Left colon (tissue), 2 donors: ENCODE measurements at places on chromosomes 11 and 22. TPM values are rescaled to one million over a fixed set of nuclear protein-coding genes. Genes with fewer than 3 reads are reported as not detected.
A peak's percentile ranks its signal among the peaks of the same experiment; 100 is the strongest.

Gene POU2AF2
- 1.5 TPM for total RNA-seq

Gene SHANK3
- total RNA-seq: 4.8 TPM

Gene AAMDC
- total RNA-seq: 20.6 TPM

Gene TUBGCP6
- total RNA-seq: 26.3 TPM

Gene AQP11
- 7.1 TPM for total RNA-seq

Gene PTGDR2
- total RNA-seq: 4.6 TPM

Gene RASSF10
- 1.5 TPM for total RNA-seq

Gene CDC42BPG
- 44.5 TPM for total RNA-seq

Gene EIF3F
- total RNA-seq: 218 TPM

Gene TYR
- not detected for total RNA-seq

- no peak for DNase-seq
These were observed 18.6 kb downstream of the EP300 start for GRCh38 chr22:41110968-41111367.

DNA sequence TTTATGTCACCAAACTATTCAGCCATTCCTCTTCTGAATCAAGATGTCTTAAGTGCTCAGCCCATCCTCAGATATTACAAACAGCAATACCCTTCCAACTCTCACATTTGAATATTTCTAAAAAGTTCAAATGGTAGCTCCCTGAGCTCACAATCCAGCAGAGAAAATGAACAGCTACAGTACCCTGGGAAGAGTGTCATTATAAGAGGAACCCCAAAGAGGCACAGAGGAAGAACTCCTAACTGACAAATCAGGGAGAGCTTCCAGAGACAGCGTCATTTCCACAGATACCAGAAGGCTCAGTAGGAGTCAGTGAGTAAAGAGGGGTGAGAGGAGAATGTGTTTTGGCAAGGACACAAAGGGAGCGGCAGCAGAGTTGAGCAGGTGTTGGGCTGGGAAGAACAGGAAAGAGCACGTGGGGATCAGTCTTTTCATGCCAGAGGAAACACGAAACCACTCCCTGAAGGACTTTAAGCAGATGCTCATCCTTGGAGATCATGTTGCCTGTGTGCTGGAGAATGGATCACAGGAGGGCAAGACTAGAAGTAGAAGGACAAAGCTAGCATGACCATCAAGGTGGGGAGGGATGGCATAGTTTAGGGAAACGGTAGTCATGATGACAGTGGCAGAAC, 4.3 kb downstream of the CLTCL1 start:
- no peak for DNase-seq

- no peak for DNase-seq
These were observed 50.8 kb upstream of the PHOX2A start for GRCh38 chr11:72294616-72295395.

DNA sequence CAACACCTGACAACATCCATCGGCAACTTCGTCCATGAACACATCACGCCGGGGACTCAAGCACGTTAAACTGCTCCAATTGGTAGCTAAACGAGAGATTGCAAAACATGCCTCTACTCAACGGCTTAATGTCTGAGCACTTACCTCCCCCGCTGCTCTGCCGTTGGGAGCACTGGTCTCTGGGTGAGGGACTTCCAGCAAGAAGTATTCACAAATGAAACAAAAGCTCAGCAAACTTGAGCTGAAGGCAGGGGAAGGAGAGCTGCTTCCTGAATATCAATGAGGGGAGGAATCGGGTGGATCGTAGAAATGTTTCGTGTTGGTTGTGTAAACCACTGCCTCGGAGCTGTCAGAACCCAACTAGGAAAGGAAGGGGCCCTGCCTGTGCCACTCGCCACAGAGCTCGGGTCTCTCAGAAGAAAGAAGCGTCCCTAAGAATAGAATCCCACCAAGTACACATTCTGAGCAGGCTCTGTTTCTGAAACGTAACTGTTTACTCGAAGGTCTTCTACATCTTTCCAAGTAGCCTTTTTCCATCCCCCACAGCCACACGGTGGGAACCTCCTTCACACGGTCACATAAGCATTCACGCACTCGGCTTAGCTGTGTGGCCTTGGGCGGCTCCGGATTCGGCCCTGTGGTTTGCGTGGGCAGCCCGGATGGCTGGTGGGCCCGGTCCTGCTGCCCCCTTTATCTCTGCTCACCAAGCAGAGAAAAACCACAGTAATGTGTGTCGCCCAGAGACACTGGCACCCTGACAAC, at the start of gene MLC1:
Gene MLC1 (minus strand): TSS at position 216 of the 762 bp plus-strand sequence. CDS start 524 bp downstream, outside the sequence.
- no peak for DNase-seq

- no peak for DNase-seq
These were observed 32.5 kb downstream of the AHNAK start for GRCh38 chr11:62514151-62514550.

- no peak for DNase-seq
These were observed 35.7 kb downstream of the TRIM29 start for GRCh38 chr11:120102050-120102863.

- no peak for DNase-seq
These were observed 12.2 kb upstream of the CDC42BPG start for GRCh38 chr11:64856382-64857227.

DNA sequence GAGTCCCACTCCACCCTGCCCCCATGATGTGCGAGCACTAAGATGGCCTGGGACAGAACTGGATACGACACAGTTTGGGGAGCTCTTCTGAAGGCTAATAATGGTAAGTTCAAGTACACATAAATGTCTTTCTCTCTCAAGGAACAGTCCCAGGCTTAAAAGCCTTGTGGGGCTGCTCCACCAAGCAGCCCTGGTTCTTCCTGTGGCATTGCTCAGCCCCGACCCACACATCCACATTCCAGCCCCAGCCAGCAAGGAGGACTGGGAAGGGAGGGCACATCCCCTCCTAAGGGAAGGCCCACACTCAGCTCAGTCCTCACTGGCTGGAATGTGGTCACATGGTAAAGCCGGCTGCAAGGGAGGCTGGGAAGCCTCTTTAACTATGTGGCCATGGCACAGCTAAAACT, 13.3 kb upstream of the MB start:
- DNase-seq: no peak

- DNase-seq: no peak
These were observed 21.8 kb downstream of the CLMP start for GRCh38 chr11:123173040-123173855.

- DNase-seq: no peak
These were observed 16.9 kb downstream of the RTCB start for GRCh38 chr22:32395107-32395506.

GRCh38 chr11:61532134-61533038, 23.8 kb downstream of the LRRC10B start:
- DNase-seq: peak; percentile 67

DNA sequence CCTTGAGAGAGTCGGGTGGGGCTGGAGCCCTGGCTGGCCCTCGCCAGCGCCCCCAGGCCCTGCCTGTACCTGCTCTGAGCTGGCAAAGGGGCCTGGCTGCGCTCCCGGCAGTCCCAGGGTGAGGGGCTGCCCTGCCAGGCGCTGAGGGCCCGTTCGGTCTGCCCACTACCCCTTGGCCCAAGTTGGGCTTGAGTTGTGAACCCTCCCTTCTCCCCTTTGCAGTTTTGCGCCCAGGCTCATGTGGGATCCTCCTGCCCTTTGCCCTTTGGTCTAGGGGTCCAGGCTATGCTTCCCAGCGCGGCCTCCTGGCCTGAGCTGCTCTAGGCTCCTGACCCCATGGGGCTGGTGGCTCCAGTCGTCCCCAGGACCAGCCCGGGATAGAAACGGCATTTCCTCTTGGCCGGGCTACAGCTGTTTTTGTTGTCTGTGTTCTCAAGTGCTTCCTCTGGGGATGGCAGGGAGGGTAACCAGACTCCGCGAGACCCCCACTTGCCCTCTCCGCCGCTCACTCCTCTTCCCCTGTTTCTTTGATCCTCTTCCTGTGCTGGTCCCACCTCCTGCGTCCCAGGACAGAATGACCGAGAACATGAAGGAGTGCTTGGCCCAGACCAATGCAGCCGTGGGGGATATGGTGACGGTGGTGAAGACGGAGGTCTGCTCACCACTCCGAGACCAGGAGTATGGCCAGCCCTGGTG, 34.9 kb downstream of the PRDM11 start:
- DNase-seq: no peak

DNA sequence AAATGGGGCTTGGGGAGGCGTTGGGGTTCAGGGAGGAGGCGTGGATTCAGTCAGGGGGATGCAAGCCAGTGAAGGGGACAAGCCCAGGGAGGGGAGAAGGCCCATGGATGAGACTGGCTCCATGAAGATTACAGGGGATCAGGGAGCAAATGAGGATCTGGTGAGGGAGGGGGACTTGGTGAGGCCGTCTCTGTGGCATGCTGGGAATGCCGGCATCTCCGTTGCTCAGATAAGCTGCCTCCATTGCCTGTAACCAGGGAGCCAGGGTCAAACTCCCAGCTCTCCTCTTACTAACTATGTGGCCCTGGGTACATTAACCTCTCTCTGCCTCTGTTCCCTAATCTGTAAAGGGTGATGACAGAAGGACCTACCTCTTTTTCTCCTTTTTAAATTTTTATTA, 38.7 kb downstream of the TPBGL start:
- DNase-seq: no peak

- DNase-seq: no peak
These were observed 35.3 kb downstream of the PPM1F start for GRCh38 chr22:21917181-21917958.

GRCh38 chr11:66281776-66282467, 3.9 kb downstream of the CNIH2 start:
- no peak for DNase-seq

DNA sequence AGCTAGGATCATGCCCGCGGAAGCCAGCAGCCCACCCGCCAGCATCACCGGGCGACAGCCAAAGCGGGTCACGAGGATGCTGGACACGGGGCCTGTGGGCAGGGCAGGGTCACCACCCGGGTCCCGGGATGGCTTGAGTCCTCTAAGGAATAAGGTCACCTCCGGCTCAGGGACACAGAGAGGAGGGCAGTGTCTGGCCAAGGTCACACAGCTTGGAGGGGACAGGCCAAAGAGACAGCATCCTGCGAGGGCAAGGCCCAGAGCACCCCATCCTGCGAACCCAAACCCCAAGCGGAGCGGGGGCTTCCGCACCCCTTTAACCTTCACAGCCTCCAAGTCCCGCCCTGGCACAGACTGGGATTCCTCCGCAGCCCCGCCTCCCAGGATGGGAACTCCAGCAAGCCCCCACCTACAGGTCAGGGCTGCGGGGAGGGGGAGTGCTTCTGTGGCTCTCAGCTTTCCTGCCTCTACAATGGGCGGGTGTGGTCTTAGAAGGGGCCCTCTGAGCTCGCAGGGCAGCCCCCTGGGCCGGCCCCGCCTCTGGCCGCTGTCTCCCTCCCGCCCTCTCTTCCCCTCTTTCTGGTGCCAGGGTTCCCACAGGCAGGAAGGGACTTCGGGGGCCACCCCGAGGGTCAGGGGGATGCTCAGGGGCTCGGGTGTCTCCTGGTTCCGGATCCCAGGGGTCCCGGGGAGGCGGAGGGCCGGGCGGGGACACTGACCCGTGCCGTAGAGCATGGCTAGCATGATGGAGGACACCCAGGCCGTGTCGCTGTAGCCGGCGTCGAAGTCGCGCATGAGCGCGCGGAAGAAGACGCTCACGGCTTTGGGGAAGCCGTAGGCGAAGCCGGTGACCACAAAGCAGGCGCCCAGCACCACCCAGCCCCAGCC, 1.8 kb downstream of the SLC16A8 start:
- no peak for DNase-seq

DNA sequence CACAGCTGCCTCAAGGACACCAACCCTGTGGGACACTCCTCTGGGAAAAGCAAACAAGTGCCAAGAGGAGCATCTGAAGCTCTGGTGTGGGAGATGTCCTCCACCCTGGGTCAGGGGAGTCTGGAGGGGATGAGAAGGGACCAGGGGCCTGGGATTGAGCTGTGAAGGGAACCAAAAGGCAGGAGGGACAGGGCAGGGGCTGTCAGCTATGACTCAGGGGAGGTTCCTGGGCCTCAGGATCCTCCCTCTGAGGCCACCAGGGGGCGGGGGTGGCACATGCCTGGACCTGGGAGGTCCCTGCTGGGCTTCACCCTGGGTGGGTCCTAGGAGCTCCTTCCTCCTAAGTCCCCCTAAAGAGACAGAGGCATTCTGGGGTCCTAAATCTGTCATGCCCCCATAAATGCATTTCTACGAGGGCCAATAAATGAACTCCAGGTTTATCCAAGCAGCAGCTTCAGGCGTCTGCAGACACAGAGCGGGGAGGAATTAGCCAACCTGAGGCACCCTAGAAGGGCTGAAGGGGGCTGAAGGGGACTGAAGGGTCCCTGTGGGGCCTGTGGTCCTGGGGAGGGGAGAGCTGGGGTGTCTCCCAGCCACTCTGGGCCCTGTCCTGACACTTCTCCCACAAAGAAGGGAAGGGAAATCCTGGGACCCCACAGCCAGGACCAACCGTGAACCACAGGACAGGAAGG, 31.9 kb upstream of the IGLL5 start:
- no peak for DNase-seq

DNA sequence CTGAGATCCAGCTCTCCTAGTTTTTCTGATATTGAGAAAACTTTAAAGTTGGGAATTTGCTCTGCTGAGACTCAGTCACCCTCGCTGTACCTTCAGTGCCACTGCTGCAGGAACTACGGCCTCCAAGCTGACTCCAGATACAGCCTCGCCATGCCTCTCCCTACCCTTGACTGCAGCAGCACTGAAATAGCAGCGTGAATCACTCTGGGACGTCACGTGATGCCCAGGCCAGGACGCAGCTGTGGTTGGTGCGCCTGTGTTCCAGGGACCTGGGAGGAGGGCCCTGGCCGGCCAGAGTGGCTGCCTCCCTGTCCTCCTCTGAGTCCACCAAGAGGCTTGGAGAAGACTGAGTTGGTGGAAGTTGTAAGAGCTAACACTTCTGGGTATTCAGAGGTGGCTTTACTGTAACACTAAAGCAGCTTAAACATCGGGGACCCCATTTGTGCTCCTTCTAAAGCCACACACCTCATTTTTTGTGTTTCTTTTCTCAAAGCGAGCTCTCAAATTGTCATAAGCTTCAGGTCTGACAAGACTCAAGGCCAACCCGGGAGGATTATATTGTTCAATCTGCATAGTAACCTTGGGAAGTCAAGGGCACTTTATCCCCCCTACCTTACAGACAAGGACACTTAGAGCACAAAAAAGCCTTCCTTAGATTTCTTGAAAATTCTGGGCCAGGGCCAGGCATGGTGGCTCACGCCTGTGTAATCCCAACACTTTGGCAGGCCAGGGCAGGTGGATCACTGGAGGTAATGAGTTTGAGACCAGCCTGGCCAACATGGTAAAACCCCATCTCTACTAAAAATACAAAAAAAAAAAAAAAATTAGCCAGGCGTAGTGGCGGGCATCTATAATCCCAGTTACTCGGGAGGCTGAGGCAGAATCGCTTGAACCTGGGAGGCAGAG, 4.2 kb upstream of the STIP1 start:
- peak; percentile 91 for DNase-seq

GRCh38 chr11:62439785-62440602, 21.2 kb downstream of the SCGB1A1 start:
- DNase-seq: no peak
